ENCODE measurements at places on chromosomes 1 and 21. TPM values are rescaled to one million over a fixed set of nuclear protein-coding genes. Genes with fewer than 3 reads are reported as not detected.

Gene TMEM82
- 2.0 TPM for total RNA-seq

Gene ECE1
- total RNA-seq = 128 TPM

Gene TSHB
- total RNA-seq = not detected

Gene ATPAF1
- 36.4 TPM for total RNA-seq

Gene SLC39A1
- 125 TPM for total RNA-seq

Gene AGT
- total RNA-seq = 30.1 TPM

Gene CBR1
- total RNA-seq = 94.3 TPM

Gene ADAR
- total RNA-seq = 154 TPM

Gene CD247
- total RNA-seq = 7.7 TPM

DNA sequence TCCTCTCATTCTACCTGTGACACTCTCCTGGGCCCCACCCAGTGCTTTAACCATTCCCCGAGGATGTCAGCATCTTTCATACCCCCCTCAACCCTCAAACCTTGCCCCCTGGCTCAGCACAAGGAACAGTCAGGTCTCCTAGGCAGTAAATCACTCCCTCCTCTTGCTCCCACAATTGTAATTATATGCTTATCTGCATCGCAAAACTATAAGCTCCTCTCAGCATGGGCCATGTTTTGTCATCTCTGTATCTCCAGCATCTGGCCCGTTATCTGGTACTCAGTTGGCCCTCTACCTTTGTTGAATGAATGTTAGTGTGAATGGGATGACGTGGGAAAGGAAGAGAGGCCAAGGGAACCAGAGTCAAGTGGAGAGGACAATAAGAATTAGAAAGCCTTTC, 2.8 kb upstream of the ELOVL1 start:
- DNase-seq = no peak
- H3K4me1 ChIP-seq = peaks cover 22% of the 10 kb centered on the region

GRCh38 chr1:205480349-205480985, 24.0 kb upstream of the CDK18 start:
- no peak overlapping the region for H3K27ac ChIP-seq
- DNase-seq = no peak
- H3K4me3 ChIP-seq = no peak overlapping the region
- peaks cover 3% of the 10 kb centered on the region for H3K4me1 ChIP-seq
- no peaks in the 10 kb centered on the region for H3K27me3 ChIP-seq

- DNase-seq = no peak
- no peak overlapping the region for H3K27ac ChIP-seq
- no peaks in the 10 kb centered on the region for H3K27me3 ChIP-seq
- H3K4me1 ChIP-seq = no peaks in the 10 kb centered on the region
- no peaks in the 10 kb centered on the region for H3K36me3 ChIP-seq
These were observed 102.5 kb upstream of the PTGFR start for GRCh38 chr1:78388275-78388674.

DNA sequence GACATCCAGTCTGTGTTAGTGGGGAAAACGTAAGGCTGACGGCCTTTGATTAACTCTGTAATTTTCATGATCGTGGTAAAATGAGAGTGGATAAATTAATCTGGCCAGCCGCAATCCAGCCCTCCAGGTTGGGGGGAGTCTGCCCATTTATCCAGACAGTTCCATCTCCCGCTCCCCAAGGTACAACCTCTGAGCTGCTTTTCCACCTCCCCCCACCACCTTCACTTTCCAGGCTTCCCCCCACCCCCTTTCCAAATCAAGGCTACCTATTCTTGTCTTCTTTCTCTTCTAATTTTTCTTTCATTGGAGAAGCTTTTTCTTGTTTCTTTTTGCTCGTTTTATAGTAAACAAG, 6.0 kb downstream of the MIER1 start:
- H3K36me3 ChIP-seq = no peaks in the 10 kb centered on the region
- no peaks in the 10 kb centered on the region for H3K4me1 ChIP-seq
- H3K27me3 ChIP-seq = no peaks in the 10 kb centered on the region
- H3K27ac ChIP-seq = peak overlapping the region; percentile 92
- H3K4me3 ChIP-seq = peak overlapping the region; percentile 83

GRCh38 chr1:227898502-227899140, 49.1 kb downstream of the WNT9A start:
- peak; percentile 5 for DNase-seq
- H3K4me3 ChIP-seq = no peak overlapping the region
- no peaks in the 10 kb centered on the region for H3K27me3 ChIP-seq
- no peaks in the 10 kb centered on the region for H3K36me3 ChIP-seq

DNA sequence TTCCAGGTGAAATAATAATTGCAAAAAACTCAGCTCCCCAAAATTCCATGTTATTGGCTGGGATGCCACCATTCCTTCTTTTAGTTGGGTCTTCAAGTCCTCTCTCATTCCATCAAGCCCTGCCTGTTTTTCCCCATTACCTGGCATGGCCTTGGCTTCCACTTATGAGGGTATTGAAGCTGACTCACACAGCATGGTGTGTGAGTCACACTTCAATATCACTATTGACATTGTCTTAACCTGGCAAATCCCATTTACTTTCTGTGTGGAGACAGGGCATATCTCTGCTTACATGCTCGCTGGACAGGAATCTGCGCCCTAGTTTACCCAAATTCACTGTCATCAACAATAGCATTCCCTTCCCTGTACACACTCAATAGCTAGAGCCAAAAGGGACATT, 1806.8 kb downstream of the BRINP3 start:
- no peak overlapping the region for H3K27ac ChIP-seq
- no peak overlapping the region for H3K4me3 ChIP-seq
- H3K36me3 ChIP-seq = no peaks in the 10 kb centered on the region

DNA sequence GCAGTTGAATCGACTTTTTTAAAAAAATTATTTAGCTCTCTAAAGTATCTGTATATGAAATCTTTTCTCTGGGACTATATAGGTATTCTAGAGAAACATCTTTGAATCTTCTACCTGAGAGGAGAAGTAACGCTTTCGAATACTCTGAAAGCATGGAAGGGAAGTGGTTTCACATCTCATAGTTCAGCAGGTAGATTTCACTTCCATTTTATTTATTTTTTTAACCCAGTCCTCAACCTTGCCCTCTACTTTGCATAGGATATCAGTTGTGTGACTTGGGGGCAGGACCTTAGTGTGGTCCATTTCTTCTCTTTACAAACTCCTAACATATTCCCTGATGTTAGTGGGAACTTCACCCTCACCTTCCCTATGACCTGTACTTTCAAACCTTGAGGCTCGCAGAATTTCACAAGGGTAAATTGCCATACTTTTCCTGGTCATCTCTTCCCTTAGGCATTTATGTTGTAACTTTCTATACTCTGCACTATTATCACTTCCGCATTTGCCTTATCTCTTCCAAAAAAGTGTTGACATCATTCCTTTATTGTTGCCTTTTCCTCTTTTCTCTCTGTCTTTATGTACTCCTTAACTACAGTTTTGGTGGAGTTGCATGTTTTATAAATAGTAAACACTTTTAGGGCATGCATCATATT, 1208.5 kb upstream of the ADGRL4 start:
- H3K4me1 ChIP-seq = no peaks in the 10 kb centered on the region
- no peak overlapping the region for H3K4me3 ChIP-seq
- H3K36me3 ChIP-seq = no peaks in the 10 kb centered on the region
- H3K27me3 ChIP-seq = no peaks in the 10 kb centered on the region
- DNase-seq = no peak

- no peak overlapping the region for H3K4me3 ChIP-seq
- no peak overlapping the region for H3K27ac ChIP-seq
- H3K27me3 ChIP-seq = no peaks in the 10 kb centered on the region
- no peak for DNase-seq
- no peaks in the 10 kb centered on the region for H3K36me3 ChIP-seq
- no peaks in the 10 kb centered on the region for H3K4me1 ChIP-seq
These were observed 23.3 kb upstream of the S100A7 start for GRCh38 chr1:153483776-153484175.

- no peaks in the 10 kb centered on the region for H3K27me3 ChIP-seq
- peak; percentile 75 for DNase-seq
- peaks cover 36% of the 10 kb centered on the region for H3K4me1 ChIP-seq
- H3K4me3 ChIP-seq = peak overlapping the region; percentile 49
- no peaks in the 10 kb centered on the region for H3K36me3 ChIP-seq
These were observed 20.6 kb downstream of the MTHFR start for GRCh38 chr1:11784993-11785769.

DNA sequence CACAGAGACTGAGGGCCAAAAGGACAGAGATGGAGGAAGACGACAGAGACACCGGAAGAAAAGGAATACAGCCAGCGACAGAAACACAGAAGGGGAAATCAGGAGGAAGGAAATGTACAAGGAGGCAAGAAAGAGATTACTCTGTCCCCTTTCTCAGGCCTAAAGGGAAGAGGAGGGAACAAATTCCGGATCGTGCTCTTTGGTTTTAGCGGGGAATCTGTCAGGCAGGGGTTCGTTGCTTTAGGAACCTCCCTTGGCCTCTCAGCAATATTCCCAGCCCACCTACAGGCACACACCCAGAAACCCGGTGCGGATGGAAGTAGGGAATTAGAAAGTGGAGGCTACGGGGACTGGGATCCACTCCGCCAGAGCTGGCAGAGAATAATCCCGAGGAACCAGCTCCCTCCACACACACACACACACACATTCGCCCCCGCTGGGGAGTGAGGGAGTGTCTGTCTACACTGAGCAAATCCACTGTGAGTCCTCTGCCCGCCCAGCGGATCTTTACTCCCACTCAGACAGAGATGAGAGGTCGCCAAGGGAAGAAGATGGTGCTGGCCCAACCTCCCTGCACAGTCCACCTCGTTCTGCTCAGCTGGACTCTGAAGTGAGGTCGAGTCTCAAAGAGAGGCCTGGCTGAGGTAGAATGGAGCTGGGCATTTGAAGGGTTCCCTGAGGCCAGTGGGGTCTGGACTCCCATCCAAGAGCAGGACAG, 5.7 kb downstream of the TAL1 start:
- no peak overlapping the region for H3K27ac ChIP-seq
- H3K36me3 ChIP-seq = no peaks in the 10 kb centered on the region
- no peaks in the 10 kb centered on the region for H3K4me1 ChIP-seq
- H3K4me3 ChIP-seq = peak overlapping the region; percentile 4
- H3K27me3 ChIP-seq = peaks cover 73% of the 10 kb centered on the region
- DNase-seq = peak; percentile 48

GRCh38 chr1:4585216-4585615, 69.2 kb upstream of the AJAP1 start:
- no peaks in the 10 kb centered on the region for H3K27me3 ChIP-seq
- H3K36me3 ChIP-seq = no peaks in the 10 kb centered on the region
- no peak overlapping the region for H3K4me3 ChIP-seq
- peak; percentile 70 for DNase-seq

DNA sequence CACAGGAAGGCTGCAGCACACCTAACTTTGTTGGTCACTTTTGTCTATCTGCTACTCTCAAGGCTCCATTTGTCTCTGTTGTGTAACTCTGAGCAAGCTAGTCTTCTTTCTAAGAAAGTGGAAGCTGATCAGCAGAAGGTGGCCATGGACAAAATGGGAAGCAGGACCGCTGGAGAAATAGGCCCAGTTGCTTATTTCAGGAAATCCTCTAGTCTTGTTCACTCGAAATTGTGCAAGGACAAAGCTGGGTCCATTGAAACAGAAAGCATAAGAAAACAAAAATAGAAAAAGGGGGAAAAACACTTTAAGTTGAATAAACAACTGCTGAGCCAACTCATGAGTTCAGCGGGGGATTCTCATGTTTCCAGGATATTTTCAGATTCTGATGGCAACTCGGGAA, 150.1 kb downstream of the PBX1 start:
- H3K4me1 ChIP-seq = no peaks in the 10 kb centered on the region
- no peaks in the 10 kb centered on the region for H3K27me3 ChIP-seq
- H3K27ac ChIP-seq = peak overlapping the region; percentile 29
- no peak overlapping the region for H3K4me3 ChIP-seq

DNA sequence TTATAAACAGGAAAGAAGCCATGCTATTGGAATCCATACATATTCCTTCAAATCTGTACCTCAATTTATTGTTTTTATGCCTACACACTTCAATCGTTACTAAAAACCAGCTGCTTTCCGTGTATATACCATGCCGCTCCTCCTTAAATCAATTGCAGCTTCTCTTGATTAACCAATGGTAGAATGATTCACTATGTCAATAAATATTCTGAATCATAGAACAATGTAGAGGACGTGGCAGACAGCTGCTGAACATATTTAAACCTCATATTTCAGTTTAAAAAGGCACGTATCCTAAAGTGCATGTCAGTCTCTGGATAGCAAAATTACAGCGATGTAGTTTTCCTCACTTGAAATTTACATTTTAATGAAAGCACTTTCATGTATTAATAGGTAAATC, 100.4 kb downstream of the MRPL39 start:
- no peak overlapping the region for H3K27ac ChIP-seq
- DNase-seq = no peak
- no peak overlapping the region for H3K4me3 ChIP-seq
- no peaks in the 10 kb centered on the region for H3K27me3 ChIP-seq
- no peaks in the 10 kb centered on the region for H3K4me1 ChIP-seq

DNA sequence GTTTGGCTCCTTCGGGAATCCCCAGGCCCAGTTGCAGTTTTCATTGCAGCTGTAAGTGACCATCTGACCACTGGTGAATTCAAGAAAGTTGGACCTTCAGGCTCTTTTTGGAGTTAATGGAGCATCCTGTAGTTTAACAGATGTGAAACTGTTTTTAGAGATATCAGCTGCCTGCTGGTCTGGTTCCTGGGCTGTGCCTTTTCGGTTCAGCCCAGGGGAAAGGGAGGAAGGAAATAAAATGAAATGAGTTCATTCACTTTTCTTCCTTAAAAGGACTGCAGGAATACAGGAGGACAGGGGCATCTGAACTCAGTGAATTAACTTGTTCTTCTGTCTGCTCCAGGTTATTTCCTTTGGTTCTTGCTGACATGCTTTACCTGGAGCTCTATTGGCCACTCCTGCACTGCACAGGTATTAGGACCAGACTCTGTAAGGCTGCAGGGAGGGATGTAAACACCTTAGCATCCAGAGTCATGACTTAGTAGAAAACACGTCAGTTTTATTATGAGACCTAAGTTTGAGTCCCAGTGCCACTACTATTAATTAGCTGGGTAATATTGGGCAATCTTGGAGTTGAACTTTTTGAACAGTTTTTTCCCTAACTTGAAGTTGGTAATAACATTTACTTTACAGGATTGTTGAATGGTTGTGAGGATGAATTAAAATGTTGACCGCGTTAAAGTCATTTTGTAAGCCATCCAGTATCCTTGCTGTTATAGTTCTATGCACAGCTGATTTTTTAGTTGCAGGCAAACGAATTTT, 83.6 kb downstream of the LRRC8D start:
- H3K4me1 ChIP-seq = peaks cover 4% of the 10 kb centered on the region
- H3K27ac ChIP-seq = no peak overlapping the region
- H3K4me3 ChIP-seq = no peak overlapping the region
- H3K27me3 ChIP-seq = no peaks in the 10 kb centered on the region
- H3K36me3 ChIP-seq = peaks cover 2% of the 10 kb centered on the region

DNA sequence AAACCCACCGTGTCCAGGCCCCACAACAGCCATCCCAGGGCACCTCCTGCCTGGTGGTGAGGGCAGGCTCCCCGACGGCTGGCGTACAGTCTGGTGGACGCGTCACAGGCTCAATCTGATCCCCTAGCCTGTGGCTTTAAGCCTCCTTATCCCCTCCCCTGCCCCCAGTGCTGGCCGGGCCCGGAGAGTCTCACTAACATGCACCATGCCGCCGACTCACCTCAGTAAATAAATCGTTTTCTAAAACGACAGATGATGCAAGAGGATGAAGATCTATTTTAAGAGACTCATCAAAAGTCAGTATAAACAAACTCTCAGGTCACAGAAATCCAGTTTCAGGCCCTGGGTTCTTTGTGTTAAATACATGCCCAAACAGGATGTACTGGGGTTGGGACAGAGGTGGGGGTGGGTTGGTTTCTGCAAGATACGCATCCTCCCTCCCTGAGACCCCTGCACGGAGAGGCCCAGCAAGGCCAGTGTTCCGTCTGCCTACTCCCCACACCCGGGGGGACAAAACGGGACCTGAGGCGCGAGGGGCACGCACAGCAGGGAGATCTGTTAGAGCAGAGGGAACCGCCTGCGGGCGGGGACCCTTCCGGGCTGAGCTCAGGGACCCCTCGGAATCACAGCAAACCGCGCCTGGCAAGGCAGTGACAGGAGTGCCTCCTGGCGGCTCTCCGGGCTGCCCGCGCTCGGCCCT, 3.1 kb downstream of the PANK4 start:
- H3K27me3 ChIP-seq = no peaks in the 10 kb centered on the region
- H3K4me3 ChIP-seq = no peak overlapping the region
- peaks cover 31% of the 10 kb centered on the region for H3K36me3 ChIP-seq
- peaks cover 23% of the 10 kb centered on the region for H3K4me1 ChIP-seq
